ENCODE measurements at places on chromosomes 7 and 10.
A peak's percentile ranks its signal among the peaks of the same experiment; 100 is the strongest.

- no peak for DNase-seq
Observed at GRCh38 chr10:119254335-119254734, 47.0 kb downstream of the GRK5 start.

GRCh38 chr7:135653340-135654080, 8.8 kb upstream of the STMP1 start:
- DNase-seq: no peak

- peak; percentile 33 for DNase-seq
Observed at GRCh38 chr7:101678658-101679057, 49.6 kb upstream of the MYL10 start.

- no peak for DNase-seq
Observed at GRCh38 chr7:92366730-92367129, 80.6 kb upstream of the GATAD1 start.

- DNase-seq: no peak
Observed at GRCh38 chr10:103836273-103836672, 19.1 kb downstream of the SH3PXD2A start.

Measured in HAP-1 (cell line).